ENCODE measurements at places on chromosomes 6 and 20.

DNA sequence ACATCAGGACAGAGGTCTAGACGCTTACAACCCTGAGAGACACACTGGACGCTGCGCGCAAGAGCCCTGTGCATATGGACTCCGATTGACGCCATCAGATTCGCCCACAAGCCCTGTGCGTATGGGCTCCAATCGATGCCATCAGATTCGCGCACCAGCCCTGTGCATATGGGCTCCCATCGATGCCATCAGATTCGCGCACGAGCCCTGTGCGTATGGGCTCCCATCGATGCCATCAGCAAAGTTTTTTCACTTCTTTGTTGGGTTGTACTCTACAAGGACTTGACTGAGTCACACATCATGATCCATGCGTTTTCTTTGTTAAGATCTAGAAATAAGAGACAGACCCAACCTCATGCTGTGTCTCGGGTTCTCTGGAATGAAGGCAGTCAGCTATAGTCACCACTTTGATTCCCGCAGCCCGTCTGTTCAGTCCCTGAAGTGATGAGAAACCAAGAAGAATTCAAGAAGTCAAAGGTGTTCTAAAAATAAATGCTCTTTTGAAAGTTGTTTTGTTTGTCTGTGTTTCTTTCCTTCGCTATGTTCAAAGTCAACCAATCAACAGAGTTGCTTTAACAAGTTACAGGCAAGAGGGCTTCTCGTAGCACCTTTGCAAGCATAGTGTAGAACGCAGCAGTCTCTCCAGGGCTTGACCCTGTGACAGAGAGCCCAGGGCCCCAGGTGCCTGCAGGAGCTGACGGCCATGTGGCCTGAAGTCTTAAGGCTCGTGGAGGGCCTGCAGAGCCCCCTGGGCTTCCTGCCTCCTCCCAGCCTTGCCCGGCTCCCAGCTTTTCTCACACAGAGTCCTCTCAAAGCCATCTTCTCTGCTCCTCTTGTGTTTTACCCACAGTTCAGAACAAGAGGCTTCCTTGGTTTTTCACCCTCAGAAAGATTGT lies 7.9 kb downstream of the RPS6KA2 start:
- no peak for DNase-seq

DNA sequence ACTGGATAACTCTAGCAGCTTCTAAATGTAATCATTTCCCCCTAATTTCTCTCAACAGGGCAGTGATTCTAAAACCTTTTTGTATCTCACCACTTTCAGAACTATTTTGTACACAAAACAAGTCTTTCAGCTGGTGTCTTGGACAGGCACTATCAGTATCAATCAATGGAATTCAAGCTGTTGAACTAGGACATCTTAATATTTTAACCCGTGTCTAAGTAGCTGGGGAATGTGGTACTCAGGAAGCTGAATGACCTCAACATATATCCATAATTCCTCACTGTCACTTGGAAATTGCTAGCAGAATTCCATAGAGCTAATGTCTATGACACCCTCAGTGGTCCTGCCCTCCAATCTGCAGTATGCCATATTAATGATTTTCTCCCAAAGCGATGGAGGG lies 24.5 kb downstream of the ADAT2 start:
- no peak for DNase-seq

GRCh38 chr6:45702849-45703739 lies 312.6 kb downstream of the CLIC5 start:
- no peak for DNase-seq

DNA sequence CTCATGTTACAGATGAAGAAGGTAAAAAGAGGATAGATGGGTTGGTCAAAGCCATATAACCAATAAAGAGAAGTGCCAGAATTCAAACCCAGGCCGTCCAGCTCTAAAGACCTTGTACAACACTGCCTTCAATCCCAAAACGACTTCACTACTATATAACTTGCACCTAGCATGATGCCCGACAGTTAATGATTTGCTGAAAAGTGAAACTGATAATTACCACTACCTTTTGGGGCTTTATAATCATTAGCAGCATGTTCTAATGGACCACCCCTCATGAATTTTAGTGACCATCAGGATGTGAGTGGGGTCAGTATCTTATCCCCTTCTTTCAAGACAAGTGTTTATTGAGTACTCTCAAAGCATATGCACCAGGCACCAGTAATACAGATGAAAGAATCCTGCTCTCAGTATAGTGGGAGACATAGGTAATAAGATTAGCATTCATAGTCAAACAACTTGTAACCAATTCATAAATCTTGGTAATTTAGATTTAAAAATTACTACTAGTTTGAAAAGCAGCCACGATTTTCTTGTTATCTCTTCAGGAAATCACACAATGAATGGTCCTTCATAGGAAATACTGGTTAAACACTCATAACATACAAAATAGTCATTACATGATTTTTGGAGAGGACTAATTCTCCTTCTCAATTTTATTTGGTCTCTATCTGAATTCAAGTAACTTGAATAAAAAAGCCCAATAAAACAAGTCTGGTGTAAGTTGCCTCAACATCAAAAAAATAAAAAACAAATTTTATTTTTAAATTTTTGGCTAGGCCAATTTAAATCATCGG lies 98.0 kb downstream of the EPB41L2 start:
- no peak for DNase-seq

GRCh38 chr6:90436403-90436802 lies 139.8 kb upstream of the BACH2 start:
- no peak for DNase-seq

- DNase-seq, result no peak
These were observed 68.3 kb downstream of the CEBPB start for GRCh38 chr20:50258790-50259483.

GRCh38 chr6:145067430-145067829 lies 667.9 kb downstream of the EPM2A start:
- no peak for DNase-seq

DNA sequence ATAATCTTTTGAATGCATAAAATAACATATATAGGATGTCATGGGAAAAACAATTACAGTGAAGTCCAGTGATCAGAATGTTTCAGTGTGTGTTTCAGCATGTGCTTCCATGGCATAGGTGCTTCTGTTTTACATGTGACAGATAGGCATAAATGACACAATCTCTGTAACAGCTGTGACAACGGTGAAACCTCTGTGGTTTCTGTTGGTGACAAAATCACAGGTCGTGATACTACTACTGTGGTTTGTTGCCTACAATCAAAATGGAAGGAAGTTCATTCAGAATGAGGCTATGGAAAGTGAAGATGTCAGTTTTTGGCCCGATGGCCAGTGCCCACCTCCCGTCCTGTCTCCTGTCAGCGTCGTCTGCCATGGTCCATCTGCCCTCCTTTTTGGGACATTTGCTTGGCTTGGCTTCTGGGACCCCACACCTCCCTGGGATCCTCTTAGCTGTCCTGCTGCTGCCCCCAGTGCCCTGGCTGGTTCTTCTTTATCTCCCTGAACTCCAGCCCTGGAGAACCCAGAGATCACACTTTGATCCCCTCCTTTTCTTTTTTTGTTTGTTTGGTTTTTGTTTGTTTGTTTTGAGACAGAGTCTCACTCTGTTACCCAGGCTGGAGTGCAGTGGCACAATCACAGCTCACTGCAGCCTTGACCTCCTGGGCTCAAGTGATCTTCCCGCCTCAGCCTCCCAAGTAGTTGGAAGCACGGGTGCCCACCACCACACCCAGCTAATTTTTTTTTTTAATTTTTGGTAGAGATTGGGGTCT lies 79.3 kb upstream of the NAA20 start:
- no peak for DNase-seq

DNA sequence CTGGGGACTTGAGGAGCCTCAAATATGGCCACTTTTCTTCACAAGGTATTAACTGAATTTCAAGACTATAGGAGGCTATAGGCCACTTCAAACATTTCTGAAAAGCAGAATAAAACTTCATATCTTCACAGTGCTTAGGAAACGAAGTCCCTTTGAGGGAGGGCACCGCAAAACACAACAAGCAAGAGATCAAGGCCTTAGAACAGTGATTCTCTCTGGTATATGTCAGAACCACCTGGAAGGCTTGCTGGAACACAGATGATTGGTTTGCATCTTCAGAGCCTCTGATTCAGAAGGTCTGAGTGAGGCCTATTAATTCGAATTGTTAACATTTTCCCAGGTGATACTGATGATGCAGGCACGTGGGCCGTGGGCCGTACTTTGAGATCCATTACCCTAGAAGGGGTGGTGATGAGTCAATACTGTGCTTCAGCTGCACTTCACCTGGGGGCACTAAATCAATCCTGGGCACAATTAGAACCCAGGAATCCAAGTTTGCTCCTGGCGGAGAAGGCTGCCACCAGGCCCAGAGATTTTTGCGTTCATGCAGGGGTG lies 10.7 kb downstream of the SUN5 start:
- no peak for DNase-seq

- no peak for DNase-seq
These were observed 173.2 kb downstream of the BTBD3 start for GRCh38 chr20:12090920-12091319.

- DNase-seq, result no peak
These were observed 149.5 kb upstream of the SLC22A16 start for GRCh38 chr6:110625883-110626282.

GRCh38 chr6:161411265-161411944 lies 137.5 kb upstream of the AGPAT4 start:
- no peak for DNase-seq

GRCh38 chr6:96899019-96899418 lies 1.3 kb upstream of the NDUFAF4 start:
- DNase-seq, result peak; percentile 34

GRCh38 chr20:60060006-60060557 lies 101.9 kb downstream of the CDH26 start:
- DNase-seq, result no peak

DNA sequence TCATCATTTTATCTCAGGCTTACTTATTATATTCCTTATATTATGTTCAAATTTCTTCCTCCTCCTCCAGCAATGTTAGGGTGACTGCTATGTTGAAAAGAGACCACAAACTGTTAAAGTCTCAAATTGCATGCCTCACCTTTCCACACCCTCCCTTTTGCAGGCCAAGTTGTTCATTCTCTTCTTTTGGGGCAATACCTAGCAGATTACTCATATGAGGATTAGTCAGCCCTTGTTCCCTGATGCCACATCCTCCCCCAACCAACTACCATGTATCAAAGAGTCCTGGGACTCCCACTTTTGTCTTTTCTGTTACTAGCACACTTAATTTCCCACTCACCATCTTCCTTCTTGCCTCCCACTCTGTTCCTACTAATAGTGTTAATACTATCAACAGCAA lies 434.7 kb downstream of the BCKDHB start:
- DNase-seq, result no peak

- no peak for DNase-seq
These were observed 96.6 kb downstream of the AKAP7 start for GRCh38 chr6:131231891-131232290.

DNA sequence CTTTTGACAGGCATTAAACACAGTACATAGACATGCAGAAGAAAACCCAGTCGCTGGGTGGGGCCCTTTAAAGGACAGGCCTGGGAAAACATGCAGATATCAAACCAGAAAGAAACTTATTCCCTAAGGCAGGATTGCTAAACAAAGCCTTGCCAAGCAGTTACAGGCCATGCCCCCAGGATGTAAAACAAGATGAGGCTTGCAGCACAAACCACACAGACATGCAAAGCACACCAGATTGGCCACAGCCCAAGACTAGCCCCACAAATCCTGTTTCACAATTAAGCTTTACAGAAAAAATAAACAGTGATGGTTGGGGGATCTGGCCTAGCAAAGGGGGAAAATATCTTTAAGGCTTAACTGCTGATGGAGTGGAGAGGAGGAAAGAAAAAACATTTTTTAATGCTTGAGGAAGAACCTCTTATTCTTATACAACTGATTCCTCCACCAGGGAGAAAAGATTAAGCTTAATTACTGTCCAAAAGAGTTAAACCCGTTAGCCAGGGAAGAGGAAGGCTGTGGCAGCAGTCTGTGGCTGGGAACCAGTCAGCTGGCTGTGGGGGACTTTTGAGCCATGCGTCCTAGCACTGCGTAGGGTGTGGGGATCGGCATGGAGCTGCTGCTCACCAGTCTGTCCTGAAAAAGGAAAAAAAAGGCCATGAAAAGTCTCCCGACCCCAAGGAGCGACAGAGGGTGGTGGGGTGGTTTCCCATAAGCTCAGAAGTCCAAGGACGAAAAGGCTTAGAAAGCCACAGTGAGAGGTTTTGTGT lies 28.4 kb downstream of the COL19A1 start:
- no peak for DNase-seq

DNA sequence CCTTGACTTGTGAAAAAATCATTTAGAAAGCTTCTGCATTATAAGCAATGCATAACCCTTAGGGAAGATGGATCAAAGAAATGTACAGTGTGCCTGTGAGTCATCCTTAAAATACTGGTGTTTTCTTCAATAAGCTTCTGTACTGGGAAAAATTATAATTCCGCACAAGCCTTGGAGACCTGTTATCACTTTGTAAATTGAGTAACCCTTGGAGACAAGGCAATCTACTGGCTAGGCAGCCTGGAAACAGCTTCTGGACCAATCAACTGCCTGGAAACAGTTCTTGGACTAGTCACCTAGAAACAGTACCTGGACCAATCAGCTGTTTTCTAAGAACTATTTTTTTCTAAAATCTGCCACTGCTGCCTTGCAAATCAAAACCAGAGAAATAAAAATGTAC lies 25.8 kb upstream of the RNGTT start:
- DNase-seq, result peak; percentile 10

DNA sequence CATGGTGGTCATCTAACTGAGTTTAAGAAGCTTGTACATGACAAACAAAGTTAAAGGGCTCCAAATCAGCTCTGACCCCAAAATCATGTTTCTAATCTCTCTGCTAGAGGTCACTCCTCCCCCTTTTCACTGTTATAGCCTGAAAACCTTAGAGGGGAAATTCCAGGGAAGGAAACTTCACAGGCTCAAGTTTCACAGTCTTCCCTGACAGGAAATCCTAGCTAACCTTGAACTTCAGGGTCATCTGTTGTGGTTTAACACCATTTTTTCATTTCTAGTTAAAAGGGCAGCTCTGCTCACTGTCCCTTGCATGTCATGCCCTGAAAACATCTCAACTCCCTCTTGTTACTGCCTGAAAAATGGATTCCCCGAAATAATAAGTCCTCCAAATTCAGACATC lies 104.4 kb upstream of the BMP2 start:
- DNase-seq, result peak; percentile 34

DNA sequence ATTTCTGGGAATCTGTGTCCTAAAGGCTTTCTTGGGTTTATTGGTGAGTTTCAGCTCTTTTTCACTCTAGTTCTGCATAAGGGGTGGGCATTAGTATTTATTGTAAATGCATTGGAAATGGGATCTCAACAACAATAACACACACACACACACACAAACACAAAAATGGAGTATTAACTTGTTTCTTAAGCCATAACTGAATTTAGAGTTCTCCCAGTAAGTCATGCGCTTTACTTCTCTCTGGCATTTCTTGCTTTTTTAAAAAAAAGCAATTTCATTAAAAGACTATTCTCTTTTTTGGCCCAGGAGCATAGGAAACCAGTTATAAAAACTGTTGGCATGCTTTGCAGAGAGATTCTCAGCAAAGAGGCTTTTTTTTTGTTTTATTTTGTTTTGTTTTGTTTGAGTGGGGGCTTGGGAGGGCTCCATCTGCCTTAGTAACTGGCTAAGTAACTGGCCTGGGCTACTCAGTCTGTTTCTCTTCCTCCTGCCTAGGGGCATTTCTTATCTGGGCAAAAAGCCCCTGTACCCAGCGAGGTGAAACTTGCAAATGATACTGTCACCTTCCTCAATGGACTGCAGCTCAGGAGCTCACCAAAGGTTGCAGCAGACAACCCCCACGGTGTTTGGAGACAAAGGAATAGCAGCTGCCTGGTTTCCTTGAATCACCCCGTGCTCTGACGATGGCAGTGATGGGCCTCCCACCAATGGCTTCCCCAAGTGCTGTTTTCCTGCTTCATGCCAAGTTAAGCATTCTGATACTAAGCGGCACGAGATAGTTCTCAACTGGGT lies 128.5 kb downstream of the BCAS1 start:
- peak; percentile 61 for DNase-seq

- DNase-seq, result no peak
These were observed 41.6 kb downstream of the CENPW start for GRCh38 chr6:126381498-126381897.

All from iPS-NIHi11 (cell line).